ENCODE measurements at places on chromosomes 3 and 15.

GRCh38 chr3:141900343-141900742 lies 23.9 kb downstream of the ATP1B3 start:
- DNase-seq: no peak

DNA sequence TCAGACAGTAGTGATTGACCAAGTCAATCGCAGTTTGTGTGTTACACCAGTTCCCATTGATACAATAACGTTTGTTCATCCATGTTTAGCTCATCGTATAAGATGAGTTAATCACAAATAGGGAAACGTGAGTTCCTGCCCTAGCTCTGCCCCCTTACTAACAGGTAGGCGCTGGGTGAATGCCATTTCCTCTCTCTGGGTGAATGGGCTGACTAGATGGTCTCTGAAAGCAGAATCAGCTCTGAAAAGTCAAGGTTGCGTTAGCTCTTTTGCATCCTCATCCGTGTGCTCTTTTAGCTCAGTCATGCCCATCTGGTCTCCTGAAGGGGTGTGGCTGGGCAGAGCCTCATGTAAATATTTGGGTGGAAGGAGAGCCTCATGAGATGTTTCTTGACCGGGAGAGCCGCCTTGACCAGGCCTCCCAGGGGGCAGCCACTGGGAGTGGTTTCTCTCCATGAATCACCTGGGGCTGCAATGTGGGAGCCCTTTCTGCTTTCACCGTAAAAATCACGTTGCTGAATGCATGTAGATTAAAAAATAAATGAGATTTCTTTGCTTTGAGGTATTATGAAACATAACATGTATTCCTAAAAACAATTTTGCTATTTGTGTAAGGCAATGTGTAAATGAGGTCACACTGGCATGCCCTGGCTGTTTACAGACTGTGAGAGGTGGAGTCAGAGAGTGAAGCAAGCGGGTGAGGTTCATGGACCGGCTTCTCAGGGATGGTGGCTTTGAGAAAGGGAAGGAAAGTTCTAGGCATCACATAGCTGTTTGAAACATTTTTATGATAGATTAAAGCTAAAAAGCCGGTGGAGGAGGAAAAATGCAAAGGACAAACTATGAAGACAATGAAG lies 108.4 kb upstream of the RASGRP1 start:
- no peak for DNase-seq

- no peak for DNase-seq
Measured at GRCh38 chr3:178263236-178263916, 272.9 kb upstream of the KCNMB2 start.

GRCh38 chr3:14340960-14341708 lies 61.3 kb upstream of the SLC6A6 start:
- no peak for DNase-seq

GRCh38 chr15:91311986-91312385 lies 211.9 kb downstream of the SV2B start:
- peak; percentile 78 for DNase-seq

- DNase-seq: no peak
Measured at GRCh38 chr15:85947021-85947420, 132.7 kb upstream of the AGBL1 start.

- no peak for DNase-seq
Measured at GRCh38 chr3:9246189-9246588, 3.3 kb downstream of the SRGAP3 start.

DNA sequence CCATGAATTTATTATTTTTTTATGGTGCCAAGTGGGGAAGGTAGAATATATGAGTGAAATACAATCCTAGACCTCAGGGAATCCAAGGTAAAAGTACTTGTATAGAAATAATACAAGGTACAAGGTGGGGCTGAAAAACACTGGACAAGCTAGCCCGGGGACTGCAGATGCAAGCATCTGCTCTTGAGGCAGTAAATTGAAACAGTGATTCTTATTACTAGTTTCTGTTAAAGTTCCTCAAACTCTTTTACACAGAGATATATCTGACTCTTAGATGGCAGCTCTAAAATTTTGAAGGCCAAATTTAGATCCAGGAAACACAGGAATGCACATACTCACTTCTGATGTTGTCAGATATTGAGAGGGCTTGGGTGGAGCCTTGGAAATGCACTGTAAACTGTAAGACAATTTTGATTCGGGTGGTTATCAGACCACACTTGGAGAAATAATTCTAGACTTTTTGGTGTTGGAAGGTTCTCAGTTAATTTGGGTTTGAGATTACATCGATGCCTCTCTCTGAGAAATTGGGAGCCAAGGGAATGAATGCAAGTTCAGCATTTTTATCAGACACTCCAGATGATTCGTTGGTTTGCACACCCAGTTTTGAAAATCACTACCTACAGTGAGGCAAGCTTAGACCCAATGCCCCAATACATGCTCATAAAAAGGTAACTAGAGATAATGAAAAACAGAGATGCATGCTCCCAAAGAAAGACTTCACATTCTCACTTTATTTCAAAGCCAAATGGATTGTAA lies 7.3 kb downstream of the TP63 start:
- no peak for DNase-seq

DNA sequence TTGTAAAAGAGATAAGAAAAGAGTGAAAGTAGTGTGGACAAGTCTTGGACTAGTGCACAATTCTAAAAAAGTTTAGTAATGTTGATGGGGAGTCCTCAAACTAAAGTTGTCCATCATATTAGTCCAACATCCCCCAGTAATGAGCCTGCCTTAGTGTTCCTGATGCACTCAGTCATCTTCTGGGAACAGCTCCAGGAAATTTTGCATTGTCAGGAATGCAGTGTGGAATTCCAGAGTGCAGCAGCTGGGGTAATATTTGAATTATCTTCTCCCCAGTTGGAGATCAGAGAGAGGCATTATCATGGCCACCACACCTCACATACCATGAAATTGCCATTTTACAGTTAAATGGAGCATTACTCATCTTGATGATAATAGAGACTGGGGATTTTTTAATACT lies 528.8 kb upstream of the NAALADL2 start:
- no peak for DNase-seq

- peak; percentile 10 for DNase-seq
Measured at GRCh38 chr3:25441234-25441856, 13.3 kb downstream of the RARB start.

DNA sequence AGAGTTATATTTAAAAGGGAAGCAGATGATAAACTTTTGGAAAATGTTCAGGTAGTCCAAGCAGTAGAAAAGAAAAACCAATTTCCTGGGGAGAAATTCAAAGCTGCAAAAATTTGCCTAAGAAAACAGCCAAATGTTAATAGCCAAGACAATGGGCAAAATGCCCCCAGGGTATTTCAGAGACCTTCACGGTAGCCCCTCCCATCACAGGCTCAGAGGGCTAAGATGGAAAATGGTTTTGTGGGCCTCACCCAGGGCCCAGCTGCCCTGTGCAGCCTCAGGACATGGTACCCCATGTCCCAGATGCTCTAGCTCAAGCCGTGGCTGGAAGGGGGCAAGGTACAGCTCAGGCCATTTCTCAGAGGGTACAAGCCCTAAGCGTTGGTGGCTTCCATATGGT lies 391.0 kb downstream of the ZIC4 start:
- no peak for DNase-seq

DNA sequence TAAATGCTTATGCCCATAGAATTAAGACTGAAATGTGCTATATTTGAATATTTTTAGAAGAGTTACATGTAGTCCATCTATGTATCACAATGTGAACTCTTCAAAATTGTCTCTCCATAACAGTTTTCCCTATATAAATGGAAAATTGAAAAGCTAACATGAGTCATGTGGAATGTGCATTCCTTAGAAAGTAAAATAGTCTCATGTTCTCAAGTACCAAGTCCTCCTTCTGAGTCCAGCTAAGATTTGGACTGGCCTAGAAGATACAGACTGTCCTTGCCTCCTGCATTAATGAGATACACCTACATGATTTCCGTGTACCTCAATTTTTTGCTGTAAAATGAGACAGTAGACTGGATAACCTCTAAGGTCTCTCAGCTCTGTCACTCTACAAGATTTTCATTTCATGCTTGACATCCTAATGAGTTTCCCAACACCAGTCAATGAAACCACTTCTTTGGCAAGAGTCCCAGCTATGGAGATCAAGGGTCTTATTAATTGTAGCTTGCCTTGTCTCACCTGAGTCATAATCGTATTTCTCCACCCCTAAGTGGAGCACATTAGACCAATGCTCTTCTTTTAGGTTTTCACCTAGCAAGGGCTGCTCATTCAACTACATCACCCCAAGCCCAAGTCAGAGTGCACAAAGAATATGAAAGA lies 350.6 kb upstream of the IL12A start:
- no peak for DNase-seq

DNA sequence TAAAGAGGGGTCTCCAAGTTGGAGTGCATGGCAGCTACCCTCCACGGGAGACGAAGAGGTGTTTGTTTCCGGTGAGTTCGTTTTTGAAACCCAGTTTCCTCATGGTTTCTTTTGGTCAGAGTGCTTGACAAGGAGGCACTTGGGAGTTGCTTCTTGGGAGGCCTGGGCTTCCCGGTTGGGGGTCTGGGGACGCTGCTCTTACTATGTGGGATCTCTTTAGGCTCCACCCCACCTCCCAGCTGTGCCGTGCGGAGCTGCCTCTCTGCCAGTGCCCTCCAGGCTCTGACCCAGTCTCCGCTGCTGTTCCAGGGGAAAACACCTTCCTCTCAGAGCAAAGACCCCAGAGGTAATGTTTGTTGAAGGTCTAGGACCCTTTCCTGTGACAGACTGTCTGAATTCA lies 29.6 kb downstream of the KIF7 start:
- no peak for DNase-seq

DNA sequence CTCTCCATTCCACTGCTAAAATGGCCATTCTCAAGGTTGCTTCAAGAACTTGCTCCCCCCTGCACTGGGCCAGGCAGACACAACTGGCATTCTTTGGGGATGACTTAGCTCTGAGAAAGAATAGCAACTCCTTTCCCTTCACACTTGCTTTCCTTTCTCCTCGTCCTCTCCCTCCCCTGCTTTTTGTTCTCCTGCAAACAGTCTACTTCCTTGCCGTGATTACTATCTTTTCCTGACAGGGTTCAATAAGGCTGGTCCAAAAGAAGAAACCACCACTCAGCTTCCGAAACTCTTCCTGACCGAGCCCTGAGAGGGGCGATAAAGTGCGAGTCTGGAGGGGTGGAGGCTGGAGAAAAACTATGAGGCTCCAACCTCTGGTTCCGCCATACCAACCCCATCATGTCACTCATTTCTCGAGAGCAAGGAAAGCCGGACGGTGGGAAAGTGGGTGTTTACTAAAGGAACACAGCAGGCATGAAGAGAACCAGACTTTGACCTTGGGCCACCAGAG lies 5.0 kb downstream of the AMOTL2 start:
- DNase-seq: no peak

DNA sequence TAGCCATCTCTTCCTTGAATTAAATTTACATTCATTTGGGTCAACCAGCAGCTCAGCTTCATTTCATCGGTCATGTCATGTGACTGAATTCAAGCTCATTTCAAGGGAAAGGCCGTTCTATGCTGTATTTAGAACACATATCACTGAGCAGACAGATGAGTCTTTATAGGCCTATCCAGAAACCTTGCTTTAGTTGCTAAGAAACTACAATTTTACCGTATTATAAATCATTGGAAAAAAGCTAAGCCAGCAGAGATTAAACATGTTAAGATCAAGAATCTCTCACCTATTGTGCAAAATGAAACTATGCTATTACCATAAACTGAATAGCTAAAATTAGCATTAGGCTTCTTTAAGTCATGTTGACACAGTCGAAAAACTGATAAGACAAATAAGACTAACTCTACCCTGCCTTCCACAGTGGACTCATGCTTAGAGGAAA lies 2.2 kb downstream of the NPTN start:
- no peak for DNase-seq

DNA sequence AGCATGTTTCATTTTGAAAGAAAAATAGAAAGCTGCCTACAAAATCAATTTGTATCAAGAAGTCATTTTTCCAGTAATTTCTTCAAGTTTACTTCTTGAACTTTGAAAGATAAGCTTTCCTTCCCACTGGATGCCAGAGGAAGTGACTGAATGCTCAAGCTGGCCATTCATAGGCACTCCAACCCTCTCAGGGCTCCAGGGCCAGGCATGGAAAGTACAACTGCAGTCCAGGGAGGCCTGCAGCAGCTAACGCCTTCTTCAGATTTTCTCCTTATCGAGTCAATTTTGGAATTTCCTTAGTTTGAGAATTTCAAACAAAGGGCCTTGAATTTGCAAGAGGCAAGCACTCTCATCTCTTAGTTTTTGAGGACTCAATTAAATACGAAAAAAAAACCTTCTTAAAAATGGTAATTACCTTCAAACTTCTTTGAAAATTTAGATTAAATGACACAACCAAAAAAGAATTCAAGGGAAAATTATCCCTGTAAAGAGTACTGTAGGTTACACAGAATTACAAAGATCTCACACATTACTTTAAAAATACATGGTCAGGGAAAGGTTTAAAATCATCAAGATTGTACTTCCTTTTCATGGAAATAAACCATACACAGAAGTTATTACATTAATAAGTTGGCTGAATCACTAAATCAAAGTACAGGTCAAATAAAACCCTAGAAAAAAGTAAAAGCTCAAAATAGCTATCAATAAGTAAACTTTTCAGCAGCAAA lies 2.5 kb downstream of the UBP1 start:
- no peak for DNase-seq

DNA sequence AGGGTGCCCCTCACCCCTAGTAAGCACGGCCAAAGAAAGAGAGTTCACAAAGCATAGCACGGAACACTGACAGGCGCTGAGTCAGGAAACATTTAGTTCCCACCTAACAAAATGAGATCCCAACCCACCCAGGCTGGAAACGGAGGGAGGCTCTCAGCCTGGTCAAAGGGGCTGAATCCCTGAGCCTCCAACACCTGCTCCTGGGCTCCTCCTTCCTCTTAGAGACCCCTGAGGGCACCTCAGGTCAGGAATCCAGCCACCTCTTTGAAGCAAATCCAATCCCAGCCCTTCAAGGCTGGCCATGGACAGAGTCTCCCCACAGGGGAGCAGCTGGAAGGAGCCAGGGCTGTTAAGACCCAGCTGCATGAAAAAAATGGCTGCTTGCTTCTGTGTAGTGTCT lies 154.4 kb upstream of the HES1 start:
- no peak for DNase-seq

GRCh38 chr15:49902685-49903501 lies 216.1 kb downstream of the ATP8B4 start:
- no peak for DNase-seq

DNA sequence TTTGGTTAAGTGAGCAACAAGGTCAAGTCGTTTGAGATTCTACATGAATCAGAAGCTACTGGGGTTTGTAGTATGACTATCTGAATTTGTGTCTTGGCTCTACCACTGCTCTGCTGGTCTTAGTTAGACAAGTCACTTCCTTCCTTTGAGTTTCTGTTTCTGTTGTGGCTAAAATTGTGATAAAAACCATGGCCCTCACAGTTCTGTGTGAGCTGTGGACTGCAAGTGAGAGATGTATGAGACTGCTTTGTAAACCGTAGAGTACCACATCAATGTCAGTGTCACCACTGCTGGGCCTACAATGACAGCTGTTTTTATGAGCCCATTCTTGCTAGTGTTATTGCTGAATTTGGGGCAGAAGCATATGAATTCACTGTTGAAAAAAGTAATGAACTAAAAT lies 32.7 kb downstream of the RARB start:
- peak; percentile 29 for DNase-seq

DNA sequence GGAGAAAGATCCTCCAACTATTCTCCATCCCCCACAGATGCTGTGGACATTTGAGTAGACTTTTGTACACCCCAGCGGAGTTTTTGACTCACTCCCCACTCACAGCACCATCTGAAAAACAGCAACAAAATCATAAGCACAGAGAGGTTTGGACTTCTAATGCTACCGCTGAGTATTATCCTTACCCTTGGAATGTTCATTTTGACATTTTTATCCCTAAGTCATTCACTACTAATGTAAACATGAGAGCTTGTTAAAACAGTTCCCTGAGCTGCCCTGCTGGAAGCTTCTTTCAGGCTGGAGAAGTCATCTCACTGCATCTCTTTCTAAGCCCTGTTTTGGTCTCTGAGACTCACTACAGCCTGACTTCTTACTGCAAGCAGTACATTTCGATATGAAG lies 1045.9 kb downstream of the MCTP2 start:
- DNase-seq: no peak

Data from Jurkat, Clone E6-1 (cell line).